NCI-H1930 (cell line): ENCODE measurements at places on chromosomes 6 and 20.
A peak's percentile ranks its signal among the peaks of the same experiment; 100 is the strongest.

GRCh38 chr20:47501116-47501481 is 588 bp upstream of the NCOA3 start:
- no peak for DNase-seq

- no peak for DNase-seq
Observed at GRCh38 chr20:55095745-55096400, 620.5 kb downstream of the DOK5 start.

DNA sequence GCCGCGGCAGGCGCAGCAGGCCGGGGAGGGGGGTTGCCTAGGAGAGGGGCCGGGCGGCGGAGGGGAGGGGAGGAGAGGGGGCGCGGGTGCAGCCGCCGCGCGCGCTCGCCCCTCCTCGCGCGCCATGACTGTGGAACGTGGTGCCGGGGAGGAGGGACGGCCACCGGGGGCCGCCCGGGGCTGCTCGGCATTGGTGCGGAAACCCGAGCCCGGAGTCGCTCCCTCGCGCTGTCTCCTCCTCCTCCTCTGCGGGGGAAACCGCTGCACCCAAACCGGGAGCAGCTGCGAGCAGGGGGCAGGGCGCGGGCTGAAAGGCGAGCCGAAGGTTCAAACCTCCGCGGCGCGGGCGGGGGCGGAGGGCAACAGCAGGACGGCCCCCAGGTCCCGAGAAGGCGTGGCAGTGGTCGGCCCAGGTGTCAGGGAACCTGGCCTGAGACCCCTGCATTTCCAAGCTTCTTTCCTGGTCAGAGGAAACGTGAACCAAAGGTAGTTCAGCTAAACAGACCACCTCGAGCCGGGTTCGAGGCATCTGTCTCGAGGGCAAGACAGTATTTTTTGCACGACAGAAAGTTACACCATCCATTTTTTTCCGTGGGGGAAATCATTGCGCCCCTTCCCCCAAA is 1.4 kb upstream of the TRERF1 start:
- peak; percentile 89 for DNase-seq

GRCh38 chr6:137402143-137402680 is 92.0 kb downstream of the OLIG3 start:
- DNase-seq, result peak; percentile 64

DNA sequence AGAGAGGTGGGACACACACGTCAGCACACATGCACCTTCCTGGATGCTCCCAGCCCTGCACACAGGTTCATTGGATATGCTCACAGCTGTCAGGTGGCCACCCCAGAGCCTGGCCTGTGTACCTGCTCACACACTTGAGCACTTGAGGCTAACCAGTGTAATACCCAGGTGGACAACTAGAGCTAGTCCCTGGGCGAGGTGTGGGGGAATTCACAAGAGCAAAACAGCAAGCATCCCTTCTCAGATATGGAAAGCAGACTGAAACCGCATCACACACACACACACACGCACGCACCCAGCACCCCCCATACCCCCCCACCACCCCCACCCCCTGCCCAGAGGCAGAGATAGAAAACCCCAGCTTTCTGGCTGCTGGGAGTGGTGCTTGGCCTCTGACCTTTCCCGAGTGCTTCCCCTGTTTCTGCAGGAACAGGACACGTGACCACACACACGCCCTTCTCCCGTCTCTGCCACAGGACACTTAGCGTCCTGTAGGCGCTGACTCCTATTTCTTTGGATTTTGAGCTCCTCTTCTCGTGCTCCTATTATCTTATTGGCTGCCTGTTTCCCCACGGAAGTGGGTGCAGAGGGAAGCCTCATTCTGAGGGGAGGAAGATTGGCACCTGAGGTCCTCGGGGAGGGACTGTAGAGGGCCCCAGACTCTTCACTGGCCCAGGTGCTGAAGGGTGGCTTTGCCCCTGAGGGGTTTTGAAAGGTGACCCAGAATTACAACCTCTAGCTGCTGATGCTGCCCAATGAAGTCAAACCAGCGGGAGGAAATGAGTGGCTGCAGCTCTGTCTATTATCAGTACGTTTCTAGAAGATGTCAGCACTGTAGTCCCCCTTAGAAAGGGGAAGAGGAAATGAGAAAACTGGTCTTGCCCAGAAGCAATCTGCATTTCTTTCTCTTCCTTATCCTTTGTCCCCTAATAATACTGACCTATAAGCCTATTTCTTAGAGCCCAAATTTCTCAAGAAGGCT is 65.8 kb downstream of the SYTL3 start:
- no peak for DNase-seq

- no peak for DNase-seq
Observed at GRCh38 chr20:39291301-39291700, 329.2 kb downstream of the DHX35 start.

GRCh38 chr6:13554929-13555333 is 19.5 kb upstream of the SIRT5 start:
- DNase-seq, result no peak

- DNase-seq, result no peak
Observed at GRCh38 chr6:147973806-147974205, 368.8 kb upstream of the SASH1 start.

DNA sequence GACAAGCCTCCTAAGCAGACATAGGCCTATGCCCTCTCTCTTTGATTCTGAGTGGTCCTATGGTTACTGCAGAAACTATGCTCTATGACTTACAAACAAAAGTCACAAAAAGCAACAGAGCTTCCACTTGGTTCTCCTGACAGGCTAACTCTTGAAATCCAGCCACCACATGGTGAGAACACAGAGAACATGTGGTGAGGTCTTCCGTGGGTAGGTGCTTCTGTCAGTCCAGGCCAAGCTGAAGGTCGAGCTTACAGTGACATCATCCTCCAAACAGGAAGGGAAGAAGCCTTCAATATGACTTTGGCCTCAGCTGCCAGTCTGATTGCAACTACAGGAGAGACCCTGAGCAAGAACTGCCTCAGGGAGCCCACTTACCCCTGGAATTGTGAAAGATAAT is 265.5 kb downstream of the TBX18 start:
- DNase-seq, result no peak

DNA sequence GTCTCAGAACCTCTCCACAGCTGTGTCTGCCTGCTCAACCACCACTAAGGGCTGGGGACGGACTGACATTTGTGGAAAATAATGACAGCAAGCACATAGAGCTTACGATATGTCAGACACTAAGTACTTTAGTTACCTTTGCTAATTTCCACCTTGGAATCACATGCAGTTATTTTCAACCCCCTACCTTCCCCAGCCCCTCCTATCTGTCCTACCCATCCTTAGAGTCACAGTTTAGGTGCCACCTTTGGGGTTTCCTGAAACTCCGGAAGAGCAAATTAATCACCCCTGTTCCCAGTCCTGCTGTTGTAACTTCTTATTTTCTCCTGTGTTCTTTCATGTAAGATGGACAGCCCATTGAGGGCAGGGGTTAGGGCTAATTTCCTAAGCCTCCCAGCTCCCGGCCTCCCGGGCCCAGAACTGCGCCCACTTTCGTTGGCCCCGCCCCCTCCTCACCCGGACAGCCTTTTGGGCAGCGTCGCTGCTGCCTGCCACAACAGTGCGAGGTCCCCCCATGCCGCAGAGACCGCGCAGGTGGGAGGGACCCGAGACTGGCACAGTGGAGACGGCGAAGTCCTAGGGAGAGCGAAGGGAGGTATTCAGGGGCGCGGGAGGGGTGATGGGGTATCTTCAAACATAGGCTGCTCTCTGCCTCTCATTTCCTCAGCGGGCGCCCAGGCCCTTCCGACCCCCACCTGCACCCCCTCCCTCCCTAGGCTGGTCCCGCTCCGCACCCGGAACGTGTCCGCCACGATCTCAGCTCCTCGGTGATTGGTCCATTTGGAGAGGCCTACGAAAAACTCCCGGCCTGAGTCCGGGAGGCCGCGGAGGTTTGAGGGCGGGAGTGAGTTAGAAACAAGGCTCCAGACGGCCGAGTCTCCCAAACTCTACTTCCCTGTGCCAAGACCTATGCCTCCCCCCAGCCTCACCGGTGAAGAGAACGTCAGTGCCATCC is 1.1 kb downstream of the DDAH2 start:
- no peak for DNase-seq

DNA sequence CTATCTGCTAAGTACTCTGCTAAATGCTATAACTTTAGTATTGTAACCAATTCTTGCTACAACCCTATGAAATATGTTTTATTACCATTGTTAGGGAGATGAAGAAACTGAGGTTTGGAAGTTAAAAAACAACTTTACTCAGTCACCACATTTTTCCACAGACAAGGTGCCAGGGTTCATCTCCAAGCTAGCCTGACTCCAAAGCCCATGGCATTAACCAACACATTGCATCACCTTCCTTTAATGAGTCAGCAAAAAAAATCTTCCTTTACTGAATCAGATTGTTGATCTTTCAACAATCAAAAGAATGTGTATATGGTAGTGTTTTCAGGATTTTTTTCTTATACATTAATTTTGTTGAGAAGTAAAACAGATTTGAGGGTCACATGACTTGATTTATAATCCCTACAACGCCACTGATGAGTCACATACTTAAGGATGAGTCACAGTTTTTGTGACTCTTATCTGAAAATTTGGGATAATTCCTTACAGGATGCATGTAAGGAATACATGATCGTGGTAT is 41.5 kb downstream of the MAN1A1 start:
- DNase-seq, result no peak

- DNase-seq, result no peak
Observed at GRCh38 chr20:34042262-34042661, 48.6 kb downstream of the RALY start.

DNA sequence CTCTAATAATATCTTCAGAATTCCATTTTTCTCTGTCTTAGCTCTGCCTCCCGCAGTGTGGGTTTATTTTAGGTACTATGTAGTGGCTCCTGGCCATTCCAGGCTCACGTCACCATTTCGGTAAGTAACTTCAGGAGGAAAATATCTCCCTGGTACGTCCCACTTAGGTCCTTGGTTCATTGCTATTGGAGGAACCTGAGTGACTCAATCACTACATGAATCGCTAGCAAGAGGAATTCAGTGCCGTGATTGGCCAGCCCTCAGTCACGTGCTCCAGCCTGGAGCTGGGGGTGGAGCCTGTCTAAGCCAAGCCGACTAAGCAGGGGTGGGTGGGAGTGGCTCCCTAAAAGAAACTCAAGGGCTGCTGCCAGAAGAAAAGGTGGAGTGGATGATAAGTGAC is 67.3 kb upstream of the E2F3 start:
- DNase-seq, result no peak

DNA sequence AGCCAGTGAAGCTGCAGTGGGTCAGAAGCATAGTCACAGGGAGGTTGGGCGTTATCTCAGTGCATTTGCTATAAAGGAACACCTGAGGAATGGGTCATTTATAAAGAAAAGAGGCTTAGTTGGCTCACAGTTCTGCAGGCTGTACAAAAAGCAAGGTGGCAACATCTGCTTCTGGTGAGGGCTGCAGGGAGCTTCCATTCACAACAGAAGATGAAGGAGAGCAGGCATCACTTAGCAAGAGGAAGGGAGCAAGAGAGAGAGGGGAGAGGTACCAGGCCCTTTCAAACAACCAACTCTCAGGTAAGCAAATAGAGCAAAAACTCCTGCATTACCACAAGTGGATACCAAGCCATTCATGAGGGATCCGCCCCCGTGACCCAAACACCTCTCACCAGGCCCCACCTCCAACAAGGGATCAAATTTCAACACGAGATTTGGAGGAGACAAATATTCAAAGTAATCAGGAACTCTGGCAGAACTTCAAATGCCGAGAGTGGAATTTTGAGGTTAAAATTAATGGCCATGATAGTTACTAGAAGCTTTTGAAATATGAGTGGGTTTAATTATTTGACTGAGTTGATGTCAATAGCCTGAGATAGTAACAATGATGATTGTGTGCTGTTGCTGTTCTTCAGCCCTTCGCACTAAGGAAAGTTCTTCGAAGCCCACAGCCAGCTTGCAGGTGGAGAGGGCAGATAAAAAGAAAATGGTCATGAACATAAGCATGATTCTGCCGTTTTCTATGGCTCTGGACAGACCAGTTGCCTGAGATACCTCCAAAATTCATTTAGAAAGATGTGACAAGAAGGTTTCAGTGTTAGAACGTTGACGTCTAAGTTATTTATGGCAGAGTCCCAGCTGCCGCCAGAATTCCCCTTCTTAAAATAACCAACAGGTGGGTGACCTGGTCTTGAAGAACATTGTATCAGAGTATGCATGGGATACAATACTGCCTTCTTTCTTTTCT is 55.3 kb upstream of the ADTRP start:
- no peak for DNase-seq

- DNase-seq, result no peak
Observed at GRCh38 chr20:18012901-18013300, 44.1 kb downstream of the MGME1 start.
